NCI-H524 (cell line): ENCODE measurements at places on chromosomes 13 and 19.

- no peak for DNase-seq
Measured at GRCh38 chr19:20471431-20471830, 94.2 kb downstream of the ZNF737 start.

GRCh38 chr13:50290186-50290585 is 274.9 kb downstream of the KCNRG start:
- DNase-seq: no peak

DNA sequence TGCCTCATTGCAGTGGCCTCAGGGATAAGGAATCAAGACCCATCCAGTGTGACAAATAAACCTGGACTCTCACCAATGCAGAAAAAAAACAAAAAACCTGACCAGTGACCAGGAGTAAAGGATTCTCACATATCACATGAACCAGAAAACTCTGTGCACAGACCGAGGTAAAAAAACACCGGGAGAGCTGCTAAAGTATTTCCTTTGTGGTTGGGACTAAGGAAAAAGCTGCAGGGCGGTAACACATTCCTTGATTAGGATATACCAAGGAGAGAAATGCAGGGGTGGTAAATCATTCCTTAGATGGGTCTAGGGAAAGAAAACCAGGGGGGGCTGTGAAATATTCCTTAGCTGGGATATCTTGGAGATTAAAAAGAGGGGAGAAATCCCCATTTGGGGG is 64.8 kb upstream of the ZNF85 start:
- no peak for DNase-seq

GRCh38 chr19:45473682-45474605 is 6.1 kb downstream of the FOSB start:
- DNase-seq: no peak

GRCh38 chr19:40149501-40149900 is 41.7 kb upstream of the MAP3K10 start:
- DNase-seq: no peak

DNA sequence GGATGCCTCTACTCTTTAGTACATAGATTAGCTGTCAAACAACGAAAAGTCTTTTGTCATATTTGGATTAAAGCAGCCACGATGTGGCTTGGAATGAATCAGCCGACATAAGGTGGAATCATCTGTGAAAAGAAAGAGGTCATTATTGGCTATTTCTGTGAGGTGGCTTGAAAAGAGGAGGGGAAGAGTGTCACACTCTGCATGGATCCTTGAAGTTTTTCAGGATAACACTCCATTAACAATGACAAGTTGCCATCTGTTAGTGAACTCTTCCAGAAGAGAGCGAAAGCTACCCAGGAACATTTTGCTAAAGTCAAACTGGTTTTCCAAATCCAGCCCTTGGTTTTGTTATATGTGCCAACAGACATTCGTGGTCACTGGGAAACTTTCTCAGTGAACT is 1604.8 kb downstream of the OLFM4 start:
- peak; percentile 68 for DNase-seq

- DNase-seq: no peak
Measured at GRCh38 chr13:29702912-29703351, 107.4 kb upstream of the SLC7A1 start.

GRCh38 chr19:17183271-17183761 is 31.8 kb upstream of the USE1 start:
- no peak for DNase-seq

GRCh38 chr19:49196527-49197240 is 39.1 kb downstream of the TRPM4 start:
- peak; percentile 33 for DNase-seq

DNA sequence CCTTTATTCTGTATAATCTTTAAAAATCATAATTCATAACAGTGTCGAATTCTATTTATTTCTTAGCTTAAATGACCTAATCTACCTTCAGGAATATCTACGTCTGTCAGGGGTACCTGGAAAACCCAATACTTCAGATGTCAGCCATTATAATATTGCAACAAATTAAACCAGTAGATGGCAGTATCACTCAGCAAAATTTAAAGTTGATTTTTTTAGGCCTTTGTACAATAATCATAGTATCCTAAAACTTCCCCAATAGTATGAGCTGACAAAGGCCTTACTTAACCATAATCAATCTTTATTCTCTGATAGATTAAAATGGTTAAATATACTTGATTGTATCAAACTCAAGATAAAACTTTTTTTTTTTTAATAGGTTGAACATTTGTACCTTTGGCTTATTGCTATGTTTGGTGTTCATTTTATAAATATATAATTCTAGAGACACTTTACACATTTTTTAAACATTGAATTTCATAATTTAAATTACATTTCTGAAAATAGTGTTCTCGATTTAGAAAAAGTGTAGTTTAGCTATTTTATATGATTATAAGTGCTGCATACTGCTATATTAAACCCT is 830.2 kb upstream of the SPRY2 start:
- DNase-seq: no peak
